AG09319 (cell line): ENCODE measurements at places on chromosomes 2 and 18.

DNA sequence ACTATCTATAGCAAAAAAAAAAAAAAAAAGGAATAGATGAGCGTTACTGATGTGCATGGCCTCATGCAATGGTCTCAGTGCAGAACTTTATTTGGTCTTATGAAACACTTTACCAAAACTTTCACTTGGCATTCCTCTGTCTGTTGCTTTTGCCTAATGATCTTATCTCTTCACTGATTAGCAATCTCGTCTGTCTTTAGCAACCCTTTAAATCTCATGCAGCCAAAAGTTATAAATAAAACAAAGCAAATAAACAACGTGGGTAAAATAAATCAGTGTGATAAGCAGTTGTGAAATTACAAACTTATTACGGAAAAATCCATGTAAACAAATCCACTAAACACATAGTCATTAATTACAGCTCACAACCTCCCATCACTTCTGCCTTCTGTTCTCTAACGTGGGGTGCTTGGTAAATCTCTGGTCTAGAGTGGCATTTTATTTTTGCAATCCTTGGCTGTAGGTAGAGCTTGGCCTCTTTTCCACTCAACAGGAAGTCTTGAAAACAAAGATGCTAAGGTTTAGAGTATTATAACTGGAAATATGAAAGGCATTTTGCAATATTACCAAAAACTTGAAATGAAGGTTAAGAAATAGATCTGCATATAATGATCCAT is 288.0 kb downstream of the AFF3 start:
- DNase-seq, result no peak

GRCh38 chr2:69380072-69380917 is 6.7 kb downstream of the GFPT1 start:
- DNase-seq, result no peak

DNA sequence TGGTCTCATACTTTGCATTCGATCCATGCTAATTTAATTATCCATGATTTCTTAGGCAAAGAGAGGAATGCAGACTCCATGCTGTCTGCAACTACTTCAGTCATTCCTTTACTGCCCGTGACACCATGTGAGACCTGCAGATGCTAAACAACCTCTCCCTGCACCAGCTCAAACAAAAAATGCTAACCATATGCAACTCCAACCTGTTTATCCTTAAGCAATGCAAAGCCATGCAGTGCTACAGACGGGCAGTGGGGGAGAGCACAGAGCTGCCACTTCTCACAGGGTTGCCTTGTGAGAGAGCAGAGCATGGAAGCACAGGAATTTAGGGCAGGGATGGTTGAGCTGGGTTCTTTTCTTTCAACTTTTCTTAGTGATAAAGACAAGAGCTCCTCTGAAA is 74.9 kb upstream of the KLHL14 start:
- no peak for DNase-seq

DNA sequence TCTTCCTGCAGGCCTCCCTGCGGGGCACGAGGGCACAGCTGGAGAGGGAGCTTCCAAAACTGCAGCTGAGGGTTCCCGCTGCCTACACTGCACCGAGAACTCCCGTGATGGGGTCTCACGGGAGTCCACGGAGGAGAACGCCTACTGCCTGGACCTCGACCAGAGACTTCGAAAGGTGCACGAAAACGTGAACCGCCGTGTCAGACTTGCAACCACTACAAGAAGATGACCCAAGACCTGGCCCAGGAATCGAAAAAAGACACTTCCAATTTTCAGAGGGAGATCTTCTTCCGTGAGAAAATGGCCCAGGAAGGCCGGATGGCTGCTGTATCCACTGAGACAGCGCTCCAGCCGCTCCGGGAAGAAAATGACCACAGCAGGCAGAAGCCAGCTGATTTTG is 52.9 kb upstream of the TXNDC2 start:
- no peak for DNase-seq

DNA sequence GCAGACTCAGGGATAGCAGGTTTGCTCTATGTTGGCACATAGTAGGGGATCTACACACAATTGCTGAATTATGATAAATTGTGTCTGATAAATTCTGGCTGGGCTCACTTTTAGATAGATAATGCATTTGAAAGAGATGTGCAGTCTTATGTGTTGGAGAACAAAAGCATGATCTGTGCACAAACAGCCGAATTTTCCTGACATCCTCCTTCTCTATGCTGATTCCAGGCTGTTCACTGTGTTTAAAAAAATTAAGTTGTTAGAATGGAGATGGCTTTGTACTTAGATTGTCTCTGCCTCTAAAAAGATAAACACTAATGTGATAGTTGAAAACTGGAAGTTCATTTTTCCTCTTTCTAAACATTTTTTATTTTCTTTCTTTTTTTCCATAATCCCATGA is 2.1 kb downstream of the CERS6 start:
- no peak for DNase-seq

GRCh38 chr2:207164006-207164831 is 1.5 kb downstream of the KLF7 start:
- no peak for DNase-seq

DNA sequence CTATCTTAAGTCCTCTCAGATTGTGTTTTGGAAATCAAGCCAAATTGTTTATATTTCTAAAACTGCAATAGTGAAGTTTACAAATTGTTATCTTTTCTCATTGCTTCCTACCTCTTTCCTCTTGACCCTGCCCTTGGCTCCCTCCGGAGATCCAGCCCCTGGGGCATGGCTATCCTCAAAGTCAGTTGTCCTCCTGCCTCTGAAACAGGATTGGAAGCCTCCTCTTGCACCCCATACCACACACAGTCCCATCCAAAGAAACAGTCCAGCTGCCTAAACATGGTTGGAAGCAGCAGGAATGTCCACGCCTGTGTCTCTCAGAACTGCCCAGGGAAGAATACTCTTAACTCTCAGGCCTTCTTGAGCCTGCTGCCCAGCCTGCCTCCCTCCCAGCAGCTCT is 30.1 kb upstream of the COL6A3 start:
- no peak for DNase-seq
